ENCODE measurements at places on chromosomes 13 and 19. TPM values are rescaled to one million over a fixed set of nuclear protein-coding genes. Genes with fewer than 3 reads are reported as not detected.

The ITGBL1 gene
- total RNA-seq, result 0.97 TPM

The RNF113B gene
- not detected for total RNA-seq

The ZNF283 gene
- 4.3 TPM for total RNA-seq

The NLRP5 gene
- 0.07 TPM for total RNA-seq

The PTH2 gene
- not detected for total RNA-seq

The ADGRE2 gene
- total RNA-seq, result 1.1 TPM

The LRCH1 gene
- total RNA-seq, result 8.7 TPM

The ELSPBP1 gene
- total RNA-seq, result not detected

Measured in A549 treated with AZD2906 at 1 μM for 4 hours (cell line).